Activated CD8-positive, alpha-beta T cell treated with anti-CD3 and anti-CD28 coated beads, Interleukin-2, amount 10 ng/mL, durations not matched to agents 7 days and 5 days (primary cell): ENCODE measurements at places on chromosomes 11 and 22.
A peak's percentile ranks its signal among the peaks of the same experiment; 100 is the strongest.

- DNase-seq, result no peak
Observed at GRCh38 chr11:17518366-17518765, 25.9 kb downstream of the USH1C start.

DNA sequence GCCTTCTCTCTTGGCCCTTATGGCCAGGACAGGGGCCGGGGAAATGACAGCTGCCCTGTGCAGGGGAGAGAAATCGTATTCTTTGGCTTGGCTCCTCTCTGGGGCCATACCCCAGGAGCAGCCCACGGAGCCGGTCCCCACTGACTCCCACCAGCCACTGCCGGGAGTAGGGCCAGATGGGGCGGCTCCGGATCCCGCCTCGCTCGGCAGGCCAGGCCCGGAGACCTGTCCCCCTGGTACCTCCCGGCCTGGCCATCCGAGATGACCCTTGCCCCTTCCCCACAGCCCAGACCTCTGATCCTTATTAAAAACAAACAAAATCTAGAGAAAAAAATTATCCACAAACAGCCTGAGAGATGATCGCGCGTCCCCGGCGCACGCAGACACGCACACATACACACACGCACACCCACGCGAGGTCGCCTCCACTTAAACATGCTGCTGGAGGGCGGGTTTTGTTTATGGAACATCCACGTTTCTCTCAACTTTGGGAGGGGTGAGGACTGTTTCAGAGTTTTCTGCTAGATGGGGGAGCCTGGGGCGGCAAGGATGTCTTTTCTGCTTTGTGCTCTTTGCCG is 59.1 kb downstream of the IGLL1 start:
- no peak for DNase-seq

DNA sequence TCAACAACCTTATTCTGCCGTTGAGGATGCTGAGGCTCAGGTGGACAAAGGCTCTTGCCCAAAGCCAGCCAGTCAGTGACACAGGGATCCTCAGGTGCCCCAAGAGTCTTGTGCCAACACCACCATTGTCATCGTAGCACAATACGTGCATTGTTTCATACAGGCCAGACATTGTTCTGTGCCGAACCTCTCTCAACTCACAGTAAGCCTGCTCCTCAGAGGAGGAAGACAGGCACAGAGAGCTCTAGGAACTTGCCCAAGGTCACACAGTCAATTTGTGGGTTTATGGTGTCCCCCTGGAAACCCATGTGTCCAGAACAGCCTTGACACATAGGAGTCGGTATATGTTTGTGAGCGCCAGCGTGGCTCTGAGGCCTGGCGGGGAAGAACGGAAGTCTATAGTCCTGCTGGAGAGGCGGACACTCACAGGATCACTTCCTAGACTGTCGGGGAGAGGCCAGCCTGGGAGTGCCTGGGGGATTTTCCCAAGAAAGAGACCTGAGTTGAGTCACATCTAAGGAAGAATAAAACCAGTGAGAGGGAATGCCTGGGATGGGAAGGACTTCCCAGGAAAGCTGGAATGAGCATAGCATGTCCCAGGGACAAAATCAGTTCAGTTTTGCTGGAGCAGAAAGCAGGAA is 20.2 kb downstream of the LIF start:
- DNase-seq, result no peak

- DNase-seq, result no peak
Observed at GRCh38 chr11:74577624-74578396, 14.6 kb upstream of the POLD3 start.

GRCh38 chr11:70935006-70935768 is 317.2 kb downstream of the SHANK2 start:
- DNase-seq, result no peak

DNA sequence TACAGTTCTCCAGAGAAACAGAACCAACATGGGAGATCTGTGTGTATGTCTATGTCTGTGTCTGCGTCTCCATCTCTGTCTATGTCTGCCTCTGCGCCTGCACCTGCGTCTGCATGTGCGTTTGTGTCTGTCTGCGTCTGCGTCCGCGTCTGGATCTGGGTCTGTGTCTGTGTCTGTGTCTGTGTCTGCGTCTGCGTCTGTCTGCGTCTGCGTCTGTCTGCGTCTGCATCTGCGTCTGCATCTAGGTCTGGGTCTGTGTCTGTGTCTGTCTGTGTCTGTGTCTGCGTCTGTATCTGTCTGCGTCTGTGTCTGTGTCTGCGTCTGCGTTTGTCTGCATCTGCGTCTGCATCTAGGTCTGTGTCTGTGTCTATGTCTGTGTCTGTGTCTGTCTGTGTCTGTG is 88.4 kb upstream of the SLC22A12 start:
- DNase-seq, result no peak

GRCh38 chr11:84425673-84426072 is 1139.5 kb upstream of the CCDC90B start:
- no peak for DNase-seq

- DNase-seq, result no peak
Observed at GRCh38 chr11:127506126-127506525, 505.6 kb upstream of the KIRREL3 start.

- DNase-seq, result no peak
Observed at GRCh38 chr11:69949327-69949726, 128.8 kb upstream of the ANO1 start.

GRCh38 chr11:133712051-133712560 is 133.2 kb downstream of the SPATA19 start:
- DNase-seq, result no peak

- no peak for DNase-seq
Observed at GRCh38 chr11:65726660-65727059, 6.1 kb upstream of the RNASEH2C start.

- DNase-seq, result no peak
Observed at GRCh38 chr11:98566978-98567377, 453.8 kb upstream of the CNTN5 start.

DNA sequence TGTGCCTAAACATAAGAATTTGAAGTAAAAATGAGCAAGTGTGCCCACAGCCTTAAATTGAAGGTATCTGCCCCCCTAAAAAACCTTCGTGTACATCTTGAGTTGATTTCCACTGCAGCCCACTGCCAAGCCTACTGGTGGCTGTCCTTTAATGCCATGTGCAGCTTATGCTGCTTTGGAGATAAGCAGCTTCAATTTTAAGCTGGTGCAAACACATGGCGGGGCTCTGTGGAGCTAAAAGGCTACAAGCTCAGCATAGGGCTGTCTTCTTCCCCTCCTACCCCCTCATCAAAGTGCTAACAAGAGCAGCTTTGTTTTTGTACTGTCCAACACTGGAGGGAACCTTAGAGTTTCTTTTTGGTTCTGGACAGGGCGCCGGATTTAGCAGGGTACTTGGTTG is 128.5 kb upstream of the LMO1 start:
- no peak for DNase-seq

DNA sequence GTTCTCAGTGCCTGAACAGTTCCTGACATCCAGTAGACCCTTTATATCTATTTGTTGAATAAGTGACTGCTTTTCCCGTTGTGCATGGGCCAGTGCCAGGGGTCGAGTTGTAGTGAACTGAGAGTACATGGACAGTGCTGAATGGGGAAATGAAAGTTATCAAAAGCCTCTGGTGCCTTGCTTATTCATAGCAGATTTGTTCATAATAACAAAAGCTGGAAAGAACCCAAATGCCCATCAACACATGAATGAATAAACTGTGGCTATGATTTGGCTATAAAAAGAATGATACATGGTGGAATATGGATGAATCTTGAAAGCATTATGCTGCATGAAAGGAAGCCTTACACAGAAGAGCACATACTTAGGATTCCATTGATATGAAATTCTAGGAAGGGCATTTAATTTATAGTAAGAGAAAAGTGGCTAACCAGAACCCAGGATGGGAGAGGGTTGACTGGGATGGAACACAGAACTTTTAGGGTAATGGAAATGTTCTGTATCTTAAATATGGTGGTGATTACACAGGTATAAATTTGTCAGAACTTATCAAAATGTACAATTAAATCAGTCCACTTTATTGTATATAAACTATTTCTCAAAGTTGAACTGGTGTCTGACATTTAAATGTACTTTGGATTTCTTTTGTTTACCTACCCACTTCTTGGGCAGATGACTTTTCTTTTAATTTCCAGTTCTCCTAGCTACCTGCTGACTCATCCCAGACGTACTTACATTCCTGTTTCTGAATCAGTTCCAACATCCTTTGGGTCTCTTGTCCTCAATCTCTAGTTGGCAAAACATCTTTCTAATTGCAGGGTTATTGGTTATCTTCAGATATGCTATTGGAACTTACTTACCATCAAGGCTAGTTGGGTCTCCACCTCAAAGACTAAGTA is 42.8 kb downstream of the PACS1 start:
- no peak for DNase-seq

GRCh38 chr11:82355313-82355823 is 378.3 kb downstream of the FAM181B start:
- no peak for DNase-seq

DNA sequence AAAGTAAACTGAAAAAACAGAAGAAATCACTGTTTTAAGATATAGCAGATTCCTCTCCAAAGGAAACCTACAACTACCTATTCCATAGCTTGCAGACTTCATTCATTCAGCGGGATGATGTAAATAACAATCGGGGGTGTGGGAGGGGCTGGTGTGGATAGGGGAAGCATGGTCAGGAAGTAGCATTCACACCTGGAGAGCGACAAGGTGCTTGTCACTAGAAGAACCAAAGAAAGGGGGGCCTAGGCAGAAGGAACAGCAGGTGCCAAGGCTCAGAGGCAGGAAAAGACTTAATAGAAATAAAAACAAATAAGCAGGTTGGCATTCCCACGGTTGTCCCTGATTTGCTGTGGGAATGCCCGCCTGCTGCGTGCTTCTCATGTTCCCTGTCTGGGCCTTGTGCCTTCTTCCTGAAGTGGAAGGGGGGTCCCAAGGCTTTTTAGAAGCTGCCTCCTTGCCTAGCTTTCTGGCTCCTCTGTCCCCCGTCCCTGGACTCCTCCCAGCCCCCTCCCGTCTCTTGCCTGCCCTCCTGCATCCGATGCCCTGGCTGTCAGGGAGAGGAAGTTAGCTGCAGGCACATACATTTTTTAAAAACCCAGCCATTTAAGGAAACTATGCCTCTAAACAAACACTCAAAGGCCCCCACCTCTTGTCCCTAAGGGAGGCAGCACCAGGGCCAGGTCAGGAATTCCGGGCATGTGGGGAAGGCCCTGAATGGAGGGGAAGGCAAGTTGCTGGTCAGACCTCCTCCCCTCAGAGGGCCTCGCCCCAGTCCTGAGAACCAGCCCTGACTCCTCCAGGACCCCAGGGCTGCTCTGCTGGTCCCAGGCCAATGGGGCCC is 54.7 kb upstream of the PRDM11 start:
- no peak for DNase-seq

- no peak for DNase-seq
Observed at GRCh38 chr11:27482793-27483192, 10.2 kb upstream of the LGR4 start.

GRCh38 chr11:122031813-122032212 is 84.2 kb downstream of the BLID start:
- no peak for DNase-seq

GRCh38 chr22:25495285-25495684 is 69.2 kb upstream of the GRK3 start:
- no peak for DNase-seq

GRCh38 chr11:19978668-19979518 is 181.4 kb downstream of the DBX1 start:
- DNase-seq, result no peak

DNA sequence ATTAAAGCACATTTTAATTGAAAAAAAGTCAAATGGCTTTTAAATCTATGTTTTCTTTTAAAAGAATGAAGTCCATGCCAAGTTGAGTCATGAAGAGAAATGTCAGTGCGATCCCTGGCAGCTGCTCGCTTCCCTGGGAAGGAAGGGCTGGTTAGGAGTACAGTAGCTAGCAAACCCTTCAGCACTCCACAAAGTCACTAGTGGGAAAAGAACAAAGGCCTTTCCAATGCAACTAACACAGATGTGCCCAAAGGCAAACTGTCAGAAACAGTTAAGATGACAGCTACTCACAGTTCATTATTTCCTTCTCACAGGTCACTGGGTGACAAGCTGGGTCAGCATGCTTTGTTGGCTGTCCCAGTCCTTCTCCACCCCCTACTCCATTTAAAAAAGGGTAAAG is 308.7 kb downstream of the DCDC1 start:
- no peak for DNase-seq

DNA sequence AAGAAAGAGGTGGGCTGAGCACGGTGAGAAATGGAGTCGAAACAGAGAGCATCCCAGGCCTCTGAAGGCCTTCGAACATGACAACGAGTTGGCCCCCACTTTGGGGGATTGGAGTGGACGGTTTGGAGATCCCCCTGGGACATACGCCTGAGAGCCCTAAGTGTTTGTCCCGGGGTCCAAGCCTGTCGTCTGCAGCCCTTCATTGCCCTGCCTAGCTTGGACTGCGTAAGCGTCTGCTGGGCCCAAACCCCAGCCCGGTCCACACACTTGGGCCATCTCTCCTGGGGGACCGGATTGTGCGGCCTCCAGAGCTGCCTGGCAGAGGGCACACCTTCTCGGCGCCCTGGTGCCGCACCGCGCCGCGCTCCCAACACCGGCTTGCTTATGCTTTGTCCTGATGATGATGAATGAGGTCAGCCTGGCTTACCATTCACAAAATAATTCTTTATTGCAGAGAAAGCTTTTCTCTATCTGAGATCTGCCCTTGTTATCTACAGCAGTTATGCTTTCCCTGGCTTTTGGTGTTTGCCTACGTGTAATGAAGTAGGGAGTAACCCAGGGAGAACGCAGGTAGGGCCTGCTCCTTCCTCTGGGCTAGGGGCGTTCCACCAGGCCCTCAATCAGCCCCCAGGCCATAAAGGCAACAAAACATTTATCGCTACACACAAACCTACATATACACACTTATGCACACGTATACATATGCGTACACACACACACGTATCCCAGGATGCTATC is 85.9 kb upstream of the PPARA start:
- DNase-seq, result no peak

DNA sequence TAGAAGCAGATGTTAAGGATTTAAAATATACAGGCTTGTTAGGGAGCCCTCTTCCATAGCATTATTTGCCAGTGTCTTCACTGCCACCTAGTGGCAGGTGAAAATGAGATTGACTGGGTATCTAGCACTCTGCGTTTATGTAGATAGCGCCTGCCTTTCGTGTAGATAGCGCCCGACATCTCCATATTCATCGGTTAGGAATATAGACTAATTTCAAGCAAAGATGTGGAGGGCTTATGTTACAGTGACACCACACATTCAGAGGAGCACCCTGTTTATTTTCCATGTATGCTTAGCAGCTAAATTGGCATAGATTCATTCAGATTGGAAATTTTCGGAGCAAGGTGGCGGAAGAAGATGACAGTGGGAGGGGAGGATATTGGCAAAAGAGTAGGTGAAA is 72.0 kb downstream of the SLC5A12 start:
- DNase-seq, result peak; percentile 51

- DNase-seq, result no peak
Observed at GRCh38 chr11:126405374-126405773, 49.9 kb downstream of the ST3GAL4 start.

DNA sequence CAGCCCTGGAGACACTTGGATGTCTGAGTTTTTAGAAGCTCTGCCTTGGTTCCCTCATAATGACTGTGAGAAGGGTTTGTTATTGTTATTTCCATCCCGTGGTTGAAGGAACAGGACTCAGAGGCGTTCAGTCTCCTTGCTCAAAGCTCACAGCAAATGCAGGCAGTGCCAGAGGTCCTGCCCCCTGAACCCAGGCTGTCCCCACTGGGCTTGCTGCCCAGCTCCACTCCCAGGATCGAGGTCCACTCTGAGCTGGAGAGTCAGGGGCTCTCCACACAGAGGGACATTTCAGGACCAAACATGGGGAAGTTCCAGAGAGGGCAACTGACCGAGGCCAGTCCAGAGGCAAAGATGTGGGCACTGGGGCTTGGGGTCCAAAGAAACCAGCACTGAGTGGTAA is 14.8 kb downstream of the FGF4 start:
- DNase-seq, result no peak

GRCh38 chr11:116352881-116353280 is 419.9 kb downstream of the BUD13 start:
- no peak for DNase-seq

- no peak for DNase-seq
Observed at GRCh38 chr11:81007046-81007445, 1566.2 kb upstream of the TENM4 start.
